ENCODE measurements at places on chromosomes 2 and 18.

- no peak for DNase-seq
Observed at GRCh38 chr2:18301421-18302139, 258.9 kb downstream of the RDH14 start.

GRCh38 chr2:233030-233429 is 30.8 kb downstream of the SH3YL1 start:
- DNase-seq, result no peak

- no peak for DNase-seq
Observed at GRCh38 chr2:79041032-79041448, 15.5 kb downstream of the REG3G start.

- no peak for DNase-seq
Observed at GRCh38 chr2:129061069-129061768, 742.6 kb upstream of the HS6ST1 start.

DNA sequence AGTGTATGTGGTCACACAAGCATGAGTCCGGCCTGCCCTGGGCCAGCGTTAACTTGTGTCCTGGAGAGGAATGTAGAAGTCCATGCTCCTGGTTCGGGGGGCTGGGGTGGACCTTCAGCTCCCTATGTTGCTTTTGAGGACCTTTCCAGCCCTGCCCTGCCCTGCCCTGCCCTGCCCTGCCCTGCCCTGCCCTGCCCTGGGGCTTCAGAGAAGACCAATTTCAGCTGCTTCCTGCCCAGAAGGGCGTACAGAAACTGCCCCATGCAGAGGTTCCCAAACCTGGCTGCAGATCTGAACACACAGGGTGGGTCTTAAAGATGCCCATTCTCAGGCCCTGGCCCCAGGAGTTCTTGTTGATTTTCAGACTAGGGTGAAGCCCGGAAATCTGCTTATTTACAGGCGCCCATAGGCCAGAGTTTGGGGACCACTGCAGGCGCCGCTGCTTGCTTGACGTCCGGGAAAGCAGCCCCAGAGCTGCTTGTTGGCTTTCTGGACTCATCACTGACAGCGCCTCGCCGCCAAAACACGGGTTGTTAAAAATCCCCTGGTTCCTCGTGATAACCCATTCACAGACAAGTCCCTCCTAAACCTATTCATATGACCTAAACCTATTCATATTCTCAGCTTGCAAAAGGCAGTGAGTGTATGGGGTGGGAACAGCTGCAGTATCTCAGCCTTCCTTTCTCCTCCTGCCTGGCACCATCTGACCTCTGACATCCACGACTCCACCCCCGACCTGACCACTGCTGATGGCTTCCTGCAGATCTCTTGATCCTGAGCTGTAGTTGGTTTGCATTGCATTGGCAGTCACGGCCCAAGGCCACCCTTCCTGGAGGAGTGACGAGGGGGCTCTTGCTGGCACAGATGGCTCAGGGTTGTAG is 198.3 kb downstream of the GLI2 start:
- peak; percentile 77 for DNase-seq

- DNase-seq, result peak; percentile 77
Observed at GRCh38 chr2:5932556-5933469, 240.6 kb downstream of the SOX11 start.

GRCh38 chr2:2828774-2829368 is 497.8 kb upstream of the MYT1L start:
- peak; percentile 89 for DNase-seq

- no peak for DNase-seq
Observed at GRCh38 chr2:43305517-43305916, 79.1 kb upstream of the ZFP36L2 start.

GRCh38 chr18:48828194-48828545 is 122.6 kb downstream of the SMAD7 start:
- DNase-seq, result no peak

- no peak for DNase-seq
Observed at GRCh38 chr2:75287624-75288316, 88.5 kb upstream of the TACR1 start.

DNA sequence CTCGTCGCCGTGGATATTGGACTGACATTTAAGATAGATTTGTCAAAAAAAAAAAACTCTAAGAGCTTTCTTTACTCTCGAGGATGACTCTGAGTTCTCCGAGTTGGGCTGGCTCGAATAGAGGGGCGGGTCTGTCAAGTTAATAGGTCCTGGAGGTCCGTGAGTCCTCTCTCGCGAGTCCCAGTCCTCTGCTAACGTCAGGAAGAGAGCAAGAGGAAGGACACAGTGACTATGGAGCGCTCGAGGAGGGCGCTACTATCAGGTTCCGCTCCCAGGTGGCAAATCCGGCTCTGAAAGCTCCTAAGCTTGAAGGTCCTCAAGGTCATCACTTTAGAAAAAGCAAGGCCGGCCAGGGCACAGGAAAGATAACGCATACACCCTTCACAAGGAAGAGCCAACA is 404 bp upstream of the AKAIN1 start:
- DNase-seq, result no peak

DNA sequence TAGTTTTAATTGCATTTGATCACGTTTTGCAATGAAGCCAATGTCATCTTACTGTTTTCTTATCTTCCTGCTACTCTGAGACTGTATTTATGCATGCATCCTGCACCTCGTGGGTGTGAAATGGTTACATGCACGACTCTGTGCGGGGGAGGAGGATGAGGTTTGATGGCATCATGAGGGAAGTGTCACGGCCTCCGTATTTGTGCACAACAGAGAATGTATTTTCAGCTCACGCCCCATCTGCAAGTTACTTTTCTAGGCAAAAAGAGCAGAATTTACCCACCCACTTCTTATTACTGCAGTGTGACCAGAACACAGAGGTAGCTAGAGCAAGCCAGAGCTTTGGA is 145.1 kb downstream of the TDRD15 start:
- DNase-seq, result no peak

- DNase-seq, result no peak
Observed at GRCh38 chr2:52520644-52521043, 1247.0 kb upstream of the CHAC2 start.

DNA sequence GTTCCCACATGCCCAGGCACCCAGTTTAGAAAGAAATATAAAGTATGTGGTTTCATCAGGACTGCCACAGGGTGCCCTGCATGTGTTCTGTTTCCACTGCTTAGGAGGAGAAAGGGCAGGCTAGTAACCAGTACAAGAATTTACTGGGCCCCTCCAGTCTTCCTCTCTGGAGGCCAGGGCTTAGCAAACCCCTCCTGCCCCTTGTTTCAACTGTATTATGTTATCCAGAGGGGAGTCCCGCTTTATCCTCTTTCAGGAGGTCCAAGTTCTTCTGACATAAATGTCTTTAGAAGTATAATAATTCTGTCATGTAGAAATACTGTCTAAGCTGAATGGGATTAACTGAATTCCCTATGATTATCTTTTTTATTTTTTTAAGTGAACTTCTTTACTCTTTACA is 132.1 kb downstream of the WDSUB1 start:
- no peak for DNase-seq

GRCh38 chr2:42969231-42970150 is 177.1 kb upstream of the HAAO start:
- DNase-seq, result no peak

DNA sequence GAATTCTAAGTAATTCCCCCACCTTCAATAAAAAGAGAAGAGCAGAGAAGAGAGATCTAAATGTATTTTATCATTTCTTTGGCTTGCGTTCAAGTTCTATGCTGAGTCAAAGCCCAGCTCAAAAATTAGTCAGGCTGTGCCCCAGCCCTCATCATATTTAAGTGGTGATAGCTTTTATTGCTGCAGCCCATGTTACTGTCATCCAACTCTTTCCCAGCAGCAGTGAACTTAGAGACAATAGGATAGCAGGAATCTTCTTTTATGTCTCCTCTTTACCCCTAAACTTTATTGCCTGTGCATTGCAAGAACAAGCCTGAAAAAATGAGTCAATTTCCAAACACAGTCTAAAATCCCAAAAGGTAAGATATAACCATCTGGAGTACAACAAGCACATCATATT is 1599.3 kb upstream of the PIK3C3 start:
- no peak for DNase-seq

- DNase-seq, result no peak
Observed at GRCh38 chr2:221170548-221170947, 401.6 kb downstream of the EPHA4 start.

- no peak for DNase-seq
Observed at GRCh38 chr2:64525317-64525613, 1.1 kb downstream of the AFTPH start.

DNA sequence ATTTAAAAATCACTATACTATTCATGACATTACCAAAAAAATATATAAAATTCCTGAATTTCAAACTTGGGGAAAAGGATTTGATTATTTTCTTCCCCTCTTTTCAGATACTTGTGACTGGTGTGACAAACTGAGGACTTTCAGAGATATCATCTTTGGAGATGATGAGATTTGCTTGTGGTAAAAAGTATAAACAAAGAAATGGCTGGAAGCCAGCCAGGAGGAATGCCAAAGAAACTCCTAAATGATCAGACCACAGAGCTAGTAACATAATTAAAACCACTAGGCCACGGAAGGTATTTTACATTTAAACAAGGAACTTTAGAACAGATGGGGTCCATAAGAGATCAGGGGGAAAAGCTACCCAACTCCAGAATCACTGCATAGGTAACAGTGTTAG is 58.7 kb downstream of the PIGN start:
- DNase-seq, result no peak

DNA sequence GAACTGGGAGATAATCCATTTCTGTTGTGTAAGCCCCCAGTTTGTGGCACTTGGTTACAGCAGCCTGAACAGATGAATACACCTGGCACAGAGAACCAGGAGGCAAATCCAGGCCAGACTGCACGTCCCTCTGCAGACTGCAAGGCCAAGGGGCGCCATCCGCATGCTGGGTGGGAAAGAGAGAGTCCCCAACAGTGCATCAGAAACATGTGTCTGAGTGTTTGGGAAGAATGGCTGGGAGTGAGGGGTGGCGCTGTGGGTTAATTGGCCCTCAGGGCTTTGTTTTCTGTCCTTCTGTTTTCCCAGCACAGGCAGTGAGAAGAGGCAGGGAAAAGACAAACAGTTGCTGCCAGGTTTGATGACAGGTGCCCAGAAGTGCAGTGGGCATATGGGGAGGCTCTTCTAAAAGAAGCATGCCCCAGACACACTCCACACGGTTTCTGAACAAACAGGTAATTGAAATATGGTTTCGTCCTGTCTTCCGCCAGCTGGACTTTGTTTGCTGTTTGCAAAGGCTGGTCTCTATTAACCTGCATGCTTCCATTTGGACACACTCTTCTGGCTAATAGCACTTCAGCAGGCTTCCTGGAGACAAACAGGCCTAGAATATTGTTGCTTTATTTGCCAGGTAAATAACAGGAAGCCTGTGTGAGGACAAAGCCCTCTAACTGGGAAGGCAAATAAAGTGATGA is 43.4 kb upstream of the SEC11C start:
- peak; percentile 47 for DNase-seq

GRCh38 chr2:216299588-216299987 is 72.7 kb downstream of the MARCHF4 start:
- no peak for DNase-seq

All from posterior cingulate gyrus (tissue), 11 donors.